ENCODE measurements at places on chromosomes 5 and 9. TPM values are rescaled to one million over a fixed set of nuclear protein-coding genes. Genes with fewer than 3 reads are reported as not detected.

PCDHB6 gene
- 3.6 TPM for total RNA-seq

F2RL1 gene
- 59.5 TPM for total RNA-seq

ABO gene
- total RNA-seq = not detected

AQP7 gene
- 0.97 TPM for total RNA-seq

IRGM gene
- not detected for total RNA-seq

ORM2 gene
- 0.19 TPM for total RNA-seq

PCDHGA9 gene
- 1.1 TPM for total RNA-seq

ADAMTS2 gene
- total RNA-seq = 0.21 TPM

SV2C gene
- total RNA-seq = 0.04 TPM

ELP1 gene
- total RNA-seq = 18.4 TPM

FAM78A gene
- 0.87 TPM for total RNA-seq

ZNF618 gene
- total RNA-seq = 4.9 TPM
